ENCODE measurements at places on chromosomes 5 and 9. TPM values are rescaled to one million over a fixed set of nuclear protein-coding genes. Genes with fewer than 3 reads are reported as not detected.

ADAMTS12 gene
- total RNA-seq, result not detected

P4HA2 gene
- 11.4 TPM for total RNA-seq

SETD9 gene
- 5.6 TPM for total RNA-seq

CLIC3 gene
- total RNA-seq, result 4.8 TPM

DNA sequence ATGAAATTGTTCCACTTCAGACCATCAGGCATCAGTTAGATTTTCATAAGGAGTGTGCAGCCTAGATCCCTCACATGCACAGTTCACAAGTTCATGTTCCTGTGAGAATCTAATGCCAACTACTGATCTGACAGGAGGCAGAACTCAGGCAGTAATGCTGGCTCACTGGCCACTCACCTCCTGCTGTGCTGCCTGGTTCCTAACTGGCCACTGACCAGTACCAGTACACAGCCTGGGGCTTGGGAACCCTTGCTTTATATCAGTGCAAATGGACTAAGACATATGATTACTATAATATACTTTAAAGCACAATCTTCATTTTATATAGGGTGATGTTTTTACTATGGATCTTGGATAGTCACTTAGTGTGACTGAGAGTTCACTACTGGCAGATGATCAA lies 259.2 kb downstream of the SLCO4C1 start:
- no peak overlapping the region for H3K27ac ChIP-seq
- no peaks in the 10 kb centered on the region for H3K36me3 ChIP-seq
- H3K4me1 ChIP-seq, result no peaks in the 10 kb centered on the region

DNA sequence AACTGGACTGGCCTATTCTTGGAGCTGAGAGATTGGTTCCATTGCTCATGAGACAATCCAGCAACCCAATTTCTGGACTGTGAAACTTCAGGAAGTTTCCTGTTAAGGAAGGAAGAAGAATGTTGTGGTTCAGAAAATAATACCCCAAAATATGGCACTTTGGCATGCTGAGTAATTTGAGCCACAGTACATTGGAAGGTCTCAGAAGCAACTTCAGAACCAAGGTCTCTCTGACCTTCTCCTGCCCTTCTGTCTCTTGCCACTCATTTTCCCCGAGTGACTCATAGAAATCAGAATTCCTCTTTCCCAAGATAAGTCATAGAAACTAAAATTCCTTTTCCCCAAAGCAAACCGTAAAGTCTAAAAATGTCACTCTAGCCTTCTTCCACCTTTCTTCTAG lies 1366.1 kb downstream of the PTPRD start:
- H3K27me3 ChIP-seq, result no peaks in the 10 kb centered on the region
- no peak for DNase-seq
- H3K4me1 ChIP-seq, result no peaks in the 10 kb centered on the region
- no peak overlapping the region for H3K4me3 ChIP-seq
- no peak overlapping the region for H3K27ac ChIP-seq

DNA sequence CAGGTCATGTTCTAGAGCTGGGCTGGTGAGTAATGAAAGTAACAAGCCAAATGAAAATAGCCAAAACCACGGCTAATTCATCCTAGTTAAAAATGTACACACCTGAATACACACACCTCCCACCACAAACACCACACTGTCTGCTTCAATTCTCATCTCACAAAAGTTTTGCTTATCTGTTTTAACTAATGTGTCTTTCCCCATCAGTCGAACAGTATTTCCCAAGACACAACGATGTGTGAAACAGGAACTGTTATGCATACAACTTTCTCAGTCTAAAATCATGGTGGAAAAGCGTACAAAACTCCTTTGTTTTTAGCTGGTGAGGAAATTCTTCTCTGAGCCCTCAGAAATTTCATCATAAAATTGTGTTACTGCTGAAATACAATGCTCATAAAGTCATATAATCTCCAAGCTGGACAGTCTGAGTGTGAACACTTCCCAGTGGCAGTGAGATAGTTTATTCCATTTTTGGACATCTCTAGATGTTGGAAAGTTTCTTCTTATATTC lies 242.4 kb downstream of the EFNA5 start:
- no peaks in the 10 kb centered on the region for H3K4me1 ChIP-seq

DNA sequence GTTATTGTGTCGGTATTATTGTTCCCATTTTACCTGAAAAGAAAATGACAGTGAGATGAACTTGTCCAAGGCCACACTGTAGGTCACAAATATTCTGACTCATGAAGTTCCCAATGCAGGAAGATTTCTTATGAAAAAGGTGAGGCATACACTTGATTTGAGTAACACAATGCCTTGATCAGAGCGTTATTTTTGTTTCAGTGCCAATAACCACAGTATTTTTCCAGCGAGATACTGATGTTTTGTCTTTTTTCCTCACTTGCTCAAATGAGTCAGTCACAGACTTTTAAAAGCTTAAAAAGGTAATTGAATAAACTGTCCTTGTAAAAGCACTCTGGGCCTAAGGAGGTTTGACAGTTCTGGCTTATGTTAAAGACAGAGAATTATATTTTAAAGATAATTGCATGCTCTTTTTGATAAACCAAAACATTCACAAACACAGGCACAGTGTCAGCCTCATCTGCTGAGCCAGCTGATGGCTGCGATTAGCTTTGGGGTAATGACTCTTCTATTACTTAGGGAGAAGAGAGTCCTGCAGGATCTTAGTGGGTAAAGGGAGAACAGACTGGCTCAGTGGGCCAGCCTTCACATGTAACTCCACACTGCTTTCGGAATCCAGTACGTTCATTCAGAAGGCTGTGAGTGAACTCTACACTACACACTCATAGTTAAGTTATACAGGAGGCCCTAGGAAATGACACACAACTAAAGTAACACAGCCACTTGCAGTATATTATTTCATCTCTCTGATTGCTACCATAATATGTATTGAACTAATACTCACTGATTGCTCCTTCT lies 165.5 kb upstream of the CD180 start:
- H3K27ac ChIP-seq, result no peak overlapping the region
- no peaks in the 10 kb centered on the region for H3K36me3 ChIP-seq
- H3K4me3 ChIP-seq, result no peak overlapping the region
- no peak for DNase-seq

DNA sequence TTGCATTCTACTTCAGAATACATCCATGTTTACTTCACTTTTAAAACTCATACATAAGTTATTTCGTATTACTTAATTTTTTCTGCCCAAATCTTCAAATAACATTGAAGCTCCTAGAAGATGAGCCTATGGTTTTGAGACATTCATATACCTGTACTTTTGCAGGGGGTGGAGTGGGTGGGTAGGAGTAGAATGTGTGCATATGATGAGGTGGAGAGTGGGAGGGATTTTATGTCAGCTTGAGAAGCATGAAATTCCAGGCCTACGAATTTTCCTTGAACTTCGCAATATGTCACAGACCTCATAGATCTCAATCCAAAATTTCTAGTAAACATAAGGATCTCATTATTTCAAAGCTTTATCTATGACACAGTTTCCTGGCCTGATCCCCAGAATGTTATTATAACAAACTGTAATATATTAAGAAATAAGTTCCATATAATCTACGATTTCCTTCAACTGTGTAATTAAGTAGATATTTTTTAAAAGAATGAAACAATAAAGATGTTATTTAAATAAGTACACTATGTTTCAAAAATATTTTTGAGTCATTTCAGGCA lies 19.7 kb upstream of the MOB3B start:
- no peak overlapping the region for H3K4me3 ChIP-seq
- H3K36me3 ChIP-seq, result peaks cover 17% of the 10 kb centered on the region
- no peak overlapping the region for H3K27ac ChIP-seq
- no peaks in the 10 kb centered on the region for H3K27me3 ChIP-seq
- no peaks in the 10 kb centered on the region for H3K4me1 ChIP-seq
- DNase-seq, result no peak

DNA sequence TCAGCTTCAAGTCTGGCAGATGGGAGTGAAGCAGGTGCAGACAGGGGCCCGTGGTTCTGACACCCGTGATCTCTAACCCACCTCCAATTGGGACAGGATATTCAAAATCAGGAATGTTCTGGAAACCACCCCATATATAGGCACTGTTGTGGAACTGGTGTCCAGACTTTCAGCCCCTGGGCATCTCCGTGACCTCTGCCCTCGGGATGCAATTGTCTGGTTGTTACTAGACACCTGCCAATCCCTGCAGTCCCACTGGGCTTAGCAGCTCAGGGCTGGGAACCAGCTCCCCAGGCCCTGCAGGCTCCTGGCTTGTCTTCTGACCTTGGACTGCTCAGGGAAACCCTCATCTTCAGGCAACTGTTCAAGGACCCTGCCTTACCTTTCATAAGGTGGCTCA lies 38.8 kb downstream of the NTNG2 start:
- H3K4me3 ChIP-seq, result no peak overlapping the region
- no peaks in the 10 kb centered on the region for H3K36me3 ChIP-seq
- H3K27me3 ChIP-seq, result peaks cover 6% of the 10 kb centered on the region
- DNase-seq, result no peak

GRCh38 chr9:14445946-14446345 lies 132.0 kb upstream of the NFIB start:
- H3K27ac ChIP-seq, result no peak overlapping the region
- H3K36me3 ChIP-seq, result no peaks in the 10 kb centered on the region
- H3K4me3 ChIP-seq, result no peak overlapping the region
- DNase-seq, result no peak
- no peaks in the 10 kb centered on the region for H3K4me1 ChIP-seq
- H3K27me3 ChIP-seq, result no peaks in the 10 kb centered on the region

- H3K4me1 ChIP-seq, result peaks cover 55% of the 10 kb centered on the region
- H3K36me3 ChIP-seq, result peaks cover 53% of the 10 kb centered on the region
- DNase-seq, result no peak
- peak overlapping the region; percentile 58 for H3K27ac ChIP-seq
Observed at GRCh38 chr9:111914749-111915424, 18.3 kb downstream of the UGCG start.

Data from activated CD8-positive, alpha-beta T cell treated with anti-CD3 and anti-CD28 coated beads, Interleukin-2, amount 10 ng/mL, durations not matched to agents 7 days and 5 days (primary cell).